Ascending aorta (tissue), 2 donors: ENCODE measurements at places on chromosomes 16 and 17. TPM values are rescaled to one million over a fixed set of nuclear protein-coding genes. Genes with fewer than 3 reads are reported as not detected.

- DNase-seq: no peak
These were observed 57.3 kb downstream of the MGAT5B start for GRCh38 chr17:76925441-76925891.

DNA sequence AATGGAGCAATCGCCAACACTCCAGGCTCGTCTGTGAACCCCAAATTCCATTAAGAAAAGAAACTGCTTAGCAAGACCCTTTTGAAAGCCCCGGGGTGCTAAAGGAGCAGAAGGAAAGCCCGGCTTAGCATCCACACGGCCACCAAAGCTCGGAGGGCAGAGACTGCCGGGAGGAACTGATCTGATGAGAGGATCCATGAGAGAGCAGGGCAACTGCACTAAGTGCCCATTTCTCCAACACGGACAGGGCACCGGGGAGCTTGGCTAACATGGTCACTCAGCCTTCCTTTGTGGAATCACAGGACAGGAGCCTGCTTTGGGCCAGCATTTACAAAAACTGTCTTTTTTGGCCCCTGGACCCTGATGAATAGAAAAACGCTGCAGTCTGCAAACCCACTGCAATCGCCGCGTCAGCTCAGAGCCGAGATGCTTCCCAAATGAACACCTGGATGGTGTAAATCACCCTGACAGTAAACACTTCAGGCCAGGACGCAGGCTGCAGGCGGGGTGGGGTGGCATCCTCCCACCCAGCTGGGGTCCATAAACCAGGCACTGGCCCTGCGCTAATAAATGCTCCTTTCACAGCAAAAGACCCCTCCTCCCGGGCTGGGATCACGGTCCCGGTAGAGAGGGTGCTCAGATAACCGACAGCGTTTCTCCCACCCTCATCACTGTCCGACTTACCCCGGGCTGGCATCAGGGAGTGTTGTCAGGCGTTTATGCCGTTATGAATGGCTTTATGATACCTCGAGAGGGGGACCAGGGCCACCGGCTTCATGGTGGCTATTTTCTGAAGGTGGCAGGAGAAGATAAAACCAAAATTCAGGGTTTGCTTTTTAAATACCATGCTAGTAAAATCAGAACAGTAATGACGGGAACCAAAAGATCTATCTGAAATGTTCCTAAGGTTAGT lies 299.5 kb downstream of the IRF8 start:
- no peak for DNase-seq

- no peak for DNase-seq
These were observed 33.2 kb downstream of the CYB5D2 start for GRCh38 chr17:4175921-4176807.

- no peak for DNase-seq
These were observed 1.2 kb downstream of the NGFR start for GRCh38 chr17:49496183-49496866.

DNA sequence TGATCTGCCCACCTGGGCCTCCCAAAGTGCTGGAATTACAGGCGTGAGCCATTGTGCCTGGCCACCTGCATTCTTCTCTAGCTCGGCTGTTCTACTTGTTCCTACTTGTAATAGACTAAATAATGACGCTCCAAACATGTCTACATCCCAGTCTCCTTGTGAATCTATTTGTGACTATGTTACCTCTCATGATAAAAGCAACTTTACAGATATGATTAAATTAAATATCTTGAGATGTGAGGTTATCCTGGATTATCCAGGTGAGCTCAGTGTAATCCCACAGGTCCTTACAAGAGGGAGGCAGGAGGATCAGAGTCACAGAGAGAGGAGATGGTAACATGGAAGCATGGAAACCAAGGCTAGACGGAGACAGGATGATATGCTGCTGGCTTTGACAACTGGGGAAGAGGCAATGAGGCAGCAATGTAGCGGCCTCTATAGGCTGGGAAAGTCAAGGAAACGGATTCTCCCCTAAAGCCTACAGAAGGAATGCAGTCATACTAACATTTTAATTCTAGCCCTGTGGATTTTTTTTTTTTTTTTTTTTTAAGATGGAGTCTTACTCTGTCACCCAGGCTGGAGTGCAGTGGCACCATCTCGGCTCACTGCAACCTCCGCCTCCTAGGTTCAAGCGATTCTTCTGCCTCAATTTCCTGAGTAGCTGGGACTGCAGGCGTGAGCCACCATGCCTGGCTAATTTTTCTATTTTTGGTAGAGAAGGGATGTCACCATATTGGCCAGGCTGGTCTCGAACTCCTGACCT lies 5.0 kb upstream of the LASP1 start:
- DNase-seq: no peak

- no peak for DNase-seq
These were observed 183.3 kb downstream of the MSI2 start for GRCh38 chr17:57439651-57440050.

DNA sequence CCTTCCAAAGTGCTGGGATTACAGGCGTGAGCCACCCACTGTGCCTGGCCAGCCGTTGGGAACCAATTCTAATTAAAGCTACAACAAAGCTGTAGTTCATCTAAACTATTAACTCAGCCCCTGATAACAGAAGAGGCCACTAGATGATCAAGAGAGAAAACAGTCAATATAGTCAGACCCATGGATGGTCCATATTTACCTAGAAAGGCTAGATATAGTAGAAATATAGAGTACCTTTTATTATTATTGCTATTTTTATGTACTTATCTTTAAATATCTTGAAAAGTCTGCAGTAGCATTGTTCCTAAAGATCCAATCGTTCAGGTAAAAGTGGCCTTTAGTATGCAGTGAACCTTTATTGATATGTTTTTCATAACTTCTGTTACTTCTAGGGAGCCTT lies 43.2 kb downstream of the RNF213 start:
- DNase-seq: no peak

- DNase-seq: no peak
These were observed 54.6 kb downstream of the RBFOX3 start for GRCh38 chr17:79556271-79556670.

GRCh38 chr16:55045329-55045728 lies 114.7 kb downstream of the IRX5 start:
- no peak for DNase-seq

DNA sequence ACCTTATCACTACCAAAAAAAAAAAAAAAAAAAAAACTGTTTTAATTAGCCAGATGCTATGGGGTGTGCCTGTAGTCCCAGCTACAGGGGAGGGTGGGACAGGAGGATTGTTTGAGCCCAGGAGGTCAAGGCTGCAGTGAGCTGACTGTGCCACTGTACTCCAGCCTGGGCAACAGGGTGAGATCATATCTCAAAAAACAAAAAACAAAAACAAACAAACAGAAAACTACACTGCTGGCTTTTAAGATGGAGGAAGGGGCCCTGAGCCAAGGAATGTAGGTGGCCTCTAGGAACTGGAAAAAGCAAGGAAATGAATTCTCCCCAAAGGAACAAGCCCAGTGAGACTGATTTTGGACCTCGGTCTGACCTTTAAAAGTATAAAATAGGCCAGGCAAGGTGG lies 61.4 kb downstream of the BEAN1 start:
- no peak for DNase-seq

- no peak for DNase-seq
These were observed 357.5 kb upstream of the EEF2KMT start for GRCh38 chr16:5455110-5455509.

The KRTAP4-4 gene
- not detected for total RNA-seq

The CLEC3A gene
- not detected for total RNA-seq

The TMEM235 gene
- not detected for total RNA-seq

The MC1R gene
- 13.2 TPM for total RNA-seq

The SLFN12L gene
- total RNA-seq: not detected

The SLC6A2 gene
- not detected for total RNA-seq
